ENCODE measurements at places on chromosomes 11 and 22.

DNA sequence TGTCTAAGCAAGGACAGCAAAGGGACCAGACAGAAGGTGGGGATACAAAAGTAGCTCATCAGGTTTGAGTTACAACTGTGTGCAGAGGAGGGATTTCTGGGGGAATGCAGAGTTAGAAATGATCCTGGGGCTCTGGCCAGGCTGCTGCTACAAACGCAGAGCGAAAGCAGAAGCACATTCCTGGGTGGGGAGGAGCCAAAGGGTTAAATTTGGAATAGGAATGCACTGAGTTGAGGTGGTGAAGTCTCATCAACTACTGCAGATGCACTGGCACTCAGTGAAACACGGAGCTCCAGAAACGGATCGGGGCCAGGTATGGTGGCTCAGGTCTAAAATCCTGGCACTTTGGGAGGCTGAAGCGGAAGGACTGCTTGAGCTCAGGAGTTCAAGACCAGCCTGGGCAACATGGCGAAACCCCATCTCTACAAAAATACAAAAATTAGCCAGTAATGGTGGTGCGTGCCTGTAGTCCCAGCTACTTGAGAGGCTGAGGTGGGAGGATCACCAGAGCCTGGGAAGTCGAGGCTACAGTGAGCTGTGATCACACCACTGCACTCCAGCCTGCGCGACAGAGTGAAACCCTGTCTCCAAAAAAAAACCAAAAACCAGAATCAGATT is 3.2 kb downstream of the CHKA start:
- DNase-seq = no peak

DNA sequence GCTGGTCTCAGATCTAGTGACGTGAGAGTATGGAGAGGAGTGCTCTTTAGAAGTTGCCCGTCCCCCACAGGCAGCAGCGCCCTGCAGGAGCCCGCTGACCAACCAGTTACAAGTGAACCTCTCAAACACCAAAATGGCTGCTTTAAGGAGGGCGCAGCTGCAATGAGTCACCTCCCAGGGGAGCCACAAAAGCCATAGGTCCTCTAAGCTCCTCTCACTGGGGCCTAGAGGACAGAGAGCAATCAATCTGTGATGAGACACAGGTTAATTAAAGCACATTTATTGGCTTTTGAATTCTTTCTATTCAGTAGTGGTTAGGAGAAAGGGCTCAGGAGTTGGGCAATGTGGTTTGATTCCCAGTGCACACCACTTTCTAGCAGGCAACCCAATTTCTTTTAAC is 15.5 kb upstream of the RAPSN start:
- DNase-seq = no peak

GRCh38 chr11:2137202-2138067 is 1.8 kb downstream of the IGF2 start:
- DNase-seq = no peak

- no peak for DNase-seq
These were observed 7.2 kb downstream of the CRELD2 start for GRCh38 chr22:49925525-49926128.

DNA sequence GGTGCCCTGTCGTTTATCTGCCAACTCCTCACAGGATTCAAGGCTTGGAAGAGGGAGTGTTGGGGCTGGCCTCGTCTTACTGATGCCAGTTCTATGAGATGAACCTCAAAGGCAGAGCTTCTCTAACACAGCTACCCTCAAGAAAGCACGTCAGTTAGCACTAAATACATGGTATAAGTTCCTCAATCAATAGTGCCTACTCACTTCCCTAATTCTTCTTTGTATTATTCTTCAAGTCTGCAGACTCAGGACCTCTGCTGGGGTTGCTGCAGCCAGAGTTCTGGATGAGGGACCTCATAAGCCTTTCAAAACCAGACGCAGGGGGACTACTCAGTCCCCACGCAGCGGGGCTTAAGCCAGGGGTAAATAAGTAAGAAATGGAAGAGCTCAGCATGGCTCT is 118.3 kb downstream of the VPREB1 start:
- no peak for DNase-seq

GRCh38 chr11:38818720-38819119 is 2220.7 kb upstream of the RAG2 start:
- no peak for DNase-seq

DNA sequence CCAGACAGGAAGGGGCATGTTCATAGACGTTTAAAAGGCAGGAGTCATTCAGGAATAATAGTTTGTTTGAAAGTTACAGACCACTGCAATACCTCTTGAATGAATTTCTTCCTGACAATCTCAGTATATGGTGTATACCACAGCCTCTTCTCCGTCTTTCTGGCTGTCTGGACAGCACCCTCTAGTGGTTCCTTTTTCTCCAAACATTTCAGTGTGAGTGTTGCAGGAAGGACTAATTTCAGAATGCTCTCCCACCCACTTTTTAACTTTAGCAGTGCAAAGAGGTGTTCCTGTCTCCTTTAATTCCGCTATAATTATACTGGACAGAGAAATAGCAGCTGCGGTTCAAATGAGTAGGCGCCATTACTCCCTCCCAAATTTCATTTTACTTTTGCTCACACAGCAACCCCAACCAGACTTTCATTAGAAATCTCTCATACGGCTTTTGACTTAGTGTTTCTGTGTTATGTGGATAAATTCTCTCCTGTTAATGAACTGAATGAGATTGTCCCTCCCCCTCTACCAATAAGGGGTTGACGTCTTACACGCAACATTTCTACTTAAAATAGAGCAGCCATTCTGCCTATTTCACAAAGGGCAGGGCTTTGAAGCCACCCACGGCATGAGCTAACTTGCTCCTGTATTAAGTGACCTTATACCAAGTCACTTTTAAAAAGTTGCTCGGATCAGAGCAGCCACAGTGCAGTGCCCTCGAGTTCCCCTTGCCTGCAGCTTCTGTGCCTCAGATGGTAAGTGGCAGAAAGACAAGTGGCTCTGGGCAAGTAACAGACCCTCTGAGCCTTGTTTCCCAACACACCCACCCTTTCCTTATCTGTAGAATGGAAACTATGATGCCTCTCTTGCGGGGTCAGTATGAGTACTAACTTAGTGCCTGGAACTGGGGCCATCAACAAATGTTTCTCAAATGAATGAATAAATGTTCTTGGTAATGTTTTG is 368.6 kb downstream of the OPCML start:
- no peak for DNase-seq

DNA sequence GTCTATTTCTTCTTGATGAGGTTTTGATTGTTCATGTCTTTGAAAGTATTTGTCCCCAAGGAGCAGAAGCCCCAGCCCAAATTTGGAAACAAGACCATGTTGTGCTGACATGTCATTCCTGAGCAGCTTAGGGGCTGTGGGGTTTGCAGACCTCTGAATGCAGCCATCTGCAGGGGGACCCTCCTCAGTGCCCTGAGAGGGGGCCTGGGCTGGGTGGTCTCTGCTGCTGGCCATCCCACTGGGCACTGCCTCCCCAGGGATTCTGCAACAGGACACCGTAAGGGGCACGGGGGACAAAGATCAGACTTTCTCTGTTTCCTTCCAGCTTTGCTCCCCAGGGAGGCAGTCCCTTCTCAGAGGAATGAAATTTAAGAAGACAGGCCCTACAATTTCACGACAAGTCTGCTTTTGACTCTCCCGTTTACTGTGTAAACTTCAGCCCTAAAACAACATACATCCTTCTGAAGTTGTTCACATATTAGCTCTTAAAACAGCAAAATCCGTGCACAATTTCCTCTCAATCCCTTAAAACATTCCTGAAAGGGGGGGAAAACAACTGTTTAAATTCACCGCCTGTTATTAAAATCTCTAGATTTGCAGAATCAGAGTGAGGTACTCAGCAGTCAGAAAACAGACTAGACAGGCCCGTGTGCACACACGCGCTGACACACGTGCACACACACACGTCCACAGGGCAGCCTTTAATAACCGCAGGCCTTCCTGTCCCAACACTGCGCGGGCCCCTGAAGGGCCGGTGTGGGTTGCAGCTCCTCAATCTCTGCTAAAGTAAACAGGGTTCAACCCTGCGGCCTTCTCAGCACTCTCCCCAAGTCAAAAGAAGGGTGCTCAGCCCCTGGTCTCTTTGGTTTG is 109.8 kb downstream of the KCNQ1 start:
- DNase-seq = no peak

DNA sequence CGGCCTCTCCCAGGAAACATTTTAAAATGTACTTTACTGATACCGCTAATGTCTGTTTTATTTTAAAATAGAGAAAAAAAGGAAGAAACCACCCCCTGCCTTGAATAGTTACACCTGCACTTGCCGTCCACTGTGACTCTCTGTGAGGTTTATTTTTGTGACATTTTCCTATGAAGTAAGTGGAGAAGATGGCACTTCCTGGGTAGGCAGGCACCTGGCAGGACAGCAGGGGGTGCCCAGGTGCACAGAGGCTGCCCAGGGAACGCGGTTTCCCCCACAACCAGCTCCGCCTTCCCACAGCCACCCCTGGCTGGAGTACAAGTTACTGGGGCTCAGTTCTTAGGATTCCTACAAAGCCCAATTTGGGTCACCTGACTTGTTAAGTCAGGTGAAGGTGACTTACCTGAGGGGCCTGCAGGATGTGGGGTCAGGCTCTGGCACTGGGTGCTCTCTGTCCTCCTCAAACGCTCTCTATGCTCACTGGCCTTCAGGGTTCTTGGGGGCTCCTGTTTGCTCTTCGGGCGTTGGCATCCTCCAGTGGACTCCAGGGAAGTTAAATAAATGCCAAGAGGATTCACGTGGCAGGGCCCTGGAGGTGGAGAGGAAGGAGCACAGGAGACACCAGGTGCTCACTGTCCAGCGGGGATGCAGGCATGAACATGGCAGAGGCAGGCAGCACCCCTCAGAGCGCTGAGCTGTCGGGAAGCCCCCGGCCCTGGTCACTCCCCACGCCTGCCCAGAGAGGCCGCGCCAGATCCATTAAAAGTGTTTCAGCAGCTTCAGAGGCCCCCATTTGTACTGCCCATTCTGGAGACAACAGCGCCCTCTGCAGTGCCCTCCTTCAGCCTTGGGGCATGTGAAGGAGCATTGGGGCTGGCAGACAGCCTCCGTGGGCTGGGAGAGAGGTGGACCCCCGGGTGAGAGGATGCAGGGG is 1021.2 kb downstream of the TBC1D22A start:
- no peak for DNase-seq
